NCI-H510A treated with DMSO at 0.1 percent for 48 hours (cell line): ENCODE measurements at places on chromosomes 3 and 15.
A peak's percentile ranks its signal among the peaks of the same experiment; 100 is the strongest.

DNA sequence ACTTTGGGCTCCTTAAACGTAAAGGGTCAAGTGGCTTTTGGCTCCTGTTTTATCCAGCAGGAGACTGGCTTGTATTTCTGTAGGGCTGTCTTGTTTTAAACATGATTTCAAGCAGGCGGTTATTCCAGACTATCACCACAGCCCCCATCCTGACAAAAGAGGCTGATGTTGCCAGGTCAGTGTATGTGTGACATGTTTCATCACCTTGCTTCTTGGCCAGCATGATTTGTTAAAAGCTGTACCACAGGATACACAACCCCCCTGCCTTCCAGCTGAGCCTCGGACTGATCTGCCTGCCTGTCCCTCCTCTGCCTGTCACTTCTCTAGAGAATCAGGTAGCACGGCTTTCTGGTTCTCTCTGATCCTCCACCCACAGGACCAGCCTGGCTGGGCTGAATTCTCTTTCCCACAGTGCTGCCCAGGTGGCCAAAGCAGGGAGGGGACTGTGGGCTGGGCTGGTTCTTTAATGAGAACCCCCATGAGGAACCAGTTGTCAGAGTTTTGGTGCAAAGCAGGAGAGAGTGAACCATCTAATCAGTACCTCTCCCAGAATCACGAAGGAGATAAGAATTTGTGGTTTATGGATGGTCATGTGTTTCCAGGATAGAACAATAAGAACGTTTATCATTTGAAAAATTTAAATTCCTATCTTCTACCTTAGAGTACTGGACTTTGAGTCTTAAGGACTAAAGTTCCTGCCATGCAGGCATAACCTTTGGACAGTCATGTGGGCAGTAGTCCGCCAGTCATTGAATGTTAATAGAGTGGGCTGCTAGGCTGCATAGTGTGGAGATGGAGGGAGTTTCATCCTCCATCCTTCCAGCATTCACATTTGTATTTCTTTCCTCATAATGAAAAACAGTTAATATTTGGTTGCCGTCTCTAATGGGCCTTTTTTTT lies 8.8 kb downstream of the ABHD6 start:
- no peak for DNase-seq

- DNase-seq = no peak
Observed at GRCh38 chr3:55877703-55878102, 390.6 kb upstream of the WNT5A start.

GRCh38 chr3:66518126-66518525 lies 17.3 kb upstream of the LRIG1 start:
- DNase-seq = no peak

GRCh38 chr15:78082743-78083110 lies 5.2 kb upstream of the TBC1D2B start:
- DNase-seq = no peak

GRCh38 chr3:46998121-46998851 lies 18.8 kb downstream of the NBEAL2 start:
- DNase-seq = peak; percentile 24

GRCh38 chr3:142445816-142446254 lies 2.0 kb downstream of the XRN1 start:
- no peak for DNase-seq

DNA sequence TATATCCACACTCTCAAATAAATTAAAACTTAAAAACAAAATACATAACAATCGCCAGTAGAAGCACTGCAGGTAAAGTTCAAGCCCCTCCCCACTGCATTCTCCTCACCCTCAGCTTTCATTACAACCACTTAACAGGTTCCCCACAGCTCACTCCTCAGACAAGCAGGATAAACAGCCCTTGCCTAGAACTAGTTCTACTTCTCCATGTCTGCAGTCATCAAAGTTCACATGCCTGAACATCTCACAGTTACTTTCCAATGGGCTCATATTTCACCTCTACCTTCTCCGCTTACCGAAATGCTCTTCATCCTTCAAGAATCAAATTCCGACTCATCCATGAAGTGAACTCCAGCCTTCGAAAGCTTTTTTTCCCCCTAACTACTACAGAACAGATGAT lies 4.1 kb downstream of the YEATS2 start:
- DNase-seq = peak; percentile 35

- DNase-seq = no peak
Observed at GRCh38 chr15:92361321-92362000, 32.2 kb upstream of the ST8SIA2 start.

DNA sequence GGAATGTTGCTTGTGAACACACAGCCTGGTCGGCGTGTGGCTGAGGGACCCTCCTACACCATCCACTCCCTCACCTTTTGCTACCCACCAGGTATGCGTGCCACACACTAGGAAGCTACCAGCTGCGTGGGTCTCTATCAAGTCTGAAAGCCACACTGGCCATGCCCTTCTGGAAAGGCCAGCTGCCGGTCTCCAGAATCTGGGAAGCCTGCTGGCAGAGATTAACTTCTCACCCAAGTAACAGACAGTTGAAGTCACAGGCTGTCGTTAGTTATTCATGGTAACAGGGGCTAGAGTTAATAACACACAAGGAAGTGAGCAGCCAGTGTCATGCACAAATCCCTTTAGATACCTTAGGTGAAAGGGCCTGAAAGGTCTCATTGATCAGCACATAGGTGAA lies 48.1 kb downstream of the SUSD5 start:
- no peak for DNase-seq

DNA sequence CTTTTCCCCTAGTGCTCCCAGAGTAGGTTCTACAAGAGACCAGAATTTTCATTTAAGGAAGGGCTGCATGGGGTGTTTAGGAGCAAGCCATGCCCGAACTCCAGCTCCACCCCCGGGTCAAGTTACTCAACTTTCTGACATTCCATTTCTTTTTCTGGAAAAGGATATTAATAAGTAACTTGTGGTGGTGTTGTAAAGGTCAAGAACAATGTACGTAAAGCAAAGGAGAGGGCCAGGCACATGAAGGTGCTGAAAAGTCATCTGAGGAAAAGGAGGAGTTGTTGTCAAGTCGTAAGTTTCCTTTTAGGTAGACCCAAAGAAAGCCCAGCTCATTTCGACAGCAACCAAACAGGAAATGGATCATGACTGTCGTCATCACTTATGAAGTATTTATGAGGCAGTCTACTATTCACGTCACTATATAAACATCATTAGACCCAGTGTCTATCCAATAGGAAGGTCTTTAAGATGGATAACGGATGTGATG lies 319.6 kb upstream of the IL12A start:
- no peak for DNase-seq

- no peak for DNase-seq
Observed at GRCh38 chr3:67302489-67302888, 304.4 kb downstream of the KBTBD8 start.

GRCh38 chr15:101122266-101122665 lies 129.6 kb downstream of the CHSY1 start:
- no peak for DNase-seq

DNA sequence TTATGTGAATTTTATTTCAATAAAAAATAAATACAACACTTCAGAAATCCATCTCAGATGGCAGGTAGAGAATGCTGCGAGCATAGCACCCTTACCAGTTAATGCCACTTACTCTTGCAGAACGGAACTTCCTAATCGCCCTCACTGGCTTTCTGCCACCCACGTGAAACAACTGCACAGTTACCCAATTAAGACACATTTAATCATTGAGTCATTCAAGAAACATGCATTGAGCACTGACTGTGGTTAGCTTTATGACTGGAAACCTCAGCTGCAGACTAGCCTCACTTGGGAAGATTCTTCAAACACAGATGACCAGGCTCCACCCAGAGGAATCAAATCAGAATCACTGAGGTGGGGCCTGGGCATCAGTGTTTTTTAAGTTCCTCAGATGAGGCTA lies 5.6 kb upstream of the MFGE8 start:
- DNase-seq = no peak

GRCh38 chr3:163056874-163057497 lies 1560.4 kb downstream of the OTOL1 start:
- DNase-seq = peak; percentile 44

DNA sequence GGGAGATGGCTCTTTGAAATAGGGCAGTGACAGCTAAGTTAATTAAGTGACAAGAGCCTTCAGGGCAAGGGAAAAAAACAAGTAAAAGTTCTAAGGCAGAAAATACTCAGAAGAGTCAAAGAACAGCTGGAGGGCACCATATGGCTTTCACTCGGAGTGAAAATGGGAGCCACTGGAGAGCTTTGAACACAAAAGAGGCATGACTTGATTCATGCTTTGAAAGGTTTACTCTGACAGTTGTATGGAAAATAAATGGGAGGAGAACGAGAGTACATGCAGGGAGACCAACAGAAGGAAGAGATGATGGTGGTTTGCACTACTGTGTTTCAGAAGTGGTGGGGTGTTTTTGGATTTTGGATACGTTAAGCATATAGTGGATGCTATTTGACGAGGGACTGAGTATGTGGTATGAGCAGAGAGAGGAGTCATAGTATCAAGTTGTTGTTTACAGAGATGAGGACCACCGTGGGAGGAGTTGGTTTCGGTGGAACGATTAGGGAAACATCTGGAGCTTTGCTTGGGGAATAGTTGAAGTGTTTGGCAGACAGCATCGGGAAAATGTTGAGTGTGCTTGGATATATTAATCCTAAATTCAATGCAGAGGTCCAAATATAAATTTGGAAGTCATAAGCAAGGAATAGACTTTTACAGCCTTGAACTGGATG lies 411.5 kb downstream of the GABRG3 start:
- no peak for DNase-seq

DNA sequence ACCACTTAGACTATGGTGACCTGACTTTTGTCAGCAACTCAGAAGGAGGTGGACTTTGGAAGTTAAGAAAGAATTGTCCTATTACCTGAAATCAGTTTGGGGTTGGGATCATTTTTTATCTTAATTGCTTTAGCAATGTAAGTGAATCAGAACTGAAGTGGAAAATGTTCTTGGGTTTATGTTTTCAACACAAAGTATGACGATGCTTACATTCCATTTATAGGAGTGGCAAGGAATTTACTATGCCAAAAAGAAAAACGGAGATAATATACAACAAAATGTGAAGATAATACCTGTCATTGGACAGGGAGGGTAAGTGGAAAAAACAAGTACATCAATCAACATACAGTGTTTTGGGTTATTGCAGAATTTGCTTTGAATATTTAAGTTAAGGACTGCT lies 116.1 kb downstream of the PDE8A start:
- DNase-seq = no peak

GRCh38 chr3:39222462-39222861 lies 30.1 kb upstream of the XIRP1 start:
- DNase-seq = no peak

GRCh38 chr3:184443364-184443763 lies 63.5 kb downstream of the CHRD start:
- DNase-seq = no peak

DNA sequence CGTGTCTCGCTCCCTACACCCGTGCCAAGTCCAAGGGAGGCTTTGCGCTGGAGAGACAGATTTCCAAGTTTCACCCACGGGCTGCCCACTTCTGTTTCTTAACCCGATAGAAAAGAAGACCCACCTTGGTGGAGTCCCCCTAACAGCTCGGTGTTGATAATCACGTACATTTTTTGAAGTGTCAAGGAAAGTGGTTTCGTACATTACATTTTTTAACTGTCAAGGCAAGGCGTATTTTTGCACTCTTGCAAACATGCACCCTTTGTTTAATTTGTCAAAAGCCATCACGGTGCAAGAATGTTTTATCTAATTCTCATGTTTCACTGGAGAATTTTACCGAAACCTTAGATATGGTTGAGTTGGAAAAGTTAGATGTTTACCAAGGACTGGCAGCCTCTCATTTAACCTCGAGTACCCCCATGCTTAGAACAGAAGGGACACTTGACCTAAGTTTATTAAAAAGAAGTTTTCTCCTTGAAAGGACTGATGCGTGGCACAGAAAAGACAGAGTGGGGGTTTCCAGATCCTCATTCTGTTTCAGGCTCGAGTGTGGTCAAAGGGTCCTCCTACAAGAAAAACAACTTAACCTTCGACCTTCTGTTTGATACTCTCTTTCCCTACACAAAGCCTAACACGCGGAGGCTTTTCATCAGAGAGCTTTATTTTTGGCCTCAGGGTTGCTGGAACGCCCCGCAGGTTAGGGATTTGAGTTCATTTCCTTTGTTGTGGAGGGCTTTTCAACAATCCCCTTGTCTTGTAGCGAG lies 882 bp downstream of the GXYLT2 start:
- no peak for DNase-seq

DNA sequence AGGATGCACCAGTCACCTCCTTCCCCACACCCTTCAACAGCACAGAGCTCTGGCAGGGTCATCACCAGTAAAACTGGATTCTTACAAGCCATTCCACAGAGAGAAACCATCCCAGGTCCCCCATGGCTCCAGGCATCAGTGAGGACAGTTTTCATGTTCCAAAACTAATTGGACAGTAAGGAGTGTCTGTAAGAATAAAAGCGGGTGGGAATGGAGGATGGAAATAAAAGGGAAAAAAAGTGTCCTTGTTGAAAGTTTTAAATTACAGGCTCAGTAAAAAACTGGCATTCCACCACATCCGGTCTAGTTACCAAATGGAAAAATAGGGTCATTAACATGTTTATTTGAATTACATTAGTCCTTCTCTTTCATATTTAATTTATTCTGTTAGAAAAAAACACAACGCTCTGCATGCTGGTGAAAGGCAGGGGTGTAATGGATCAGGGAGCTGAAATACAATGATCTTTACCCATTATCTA lies 117.4 kb downstream of the TIGIT start:
- DNase-seq = no peak

DNA sequence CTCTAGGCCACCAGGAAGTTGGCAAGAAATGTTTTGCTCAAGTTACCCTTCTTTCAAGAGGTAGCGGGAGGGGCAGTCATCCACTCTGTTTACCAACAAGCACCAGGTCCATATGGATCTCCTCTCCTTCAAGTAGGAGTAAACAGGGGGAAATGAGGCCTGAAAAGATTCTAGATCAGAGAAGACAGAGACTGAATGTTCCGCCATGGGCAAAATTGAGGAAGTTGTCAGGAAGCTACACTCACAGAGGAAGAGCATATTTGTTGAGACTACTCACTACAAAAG lies 81.6 kb downstream of the KLF15 start:
- DNase-seq = no peak

DNA sequence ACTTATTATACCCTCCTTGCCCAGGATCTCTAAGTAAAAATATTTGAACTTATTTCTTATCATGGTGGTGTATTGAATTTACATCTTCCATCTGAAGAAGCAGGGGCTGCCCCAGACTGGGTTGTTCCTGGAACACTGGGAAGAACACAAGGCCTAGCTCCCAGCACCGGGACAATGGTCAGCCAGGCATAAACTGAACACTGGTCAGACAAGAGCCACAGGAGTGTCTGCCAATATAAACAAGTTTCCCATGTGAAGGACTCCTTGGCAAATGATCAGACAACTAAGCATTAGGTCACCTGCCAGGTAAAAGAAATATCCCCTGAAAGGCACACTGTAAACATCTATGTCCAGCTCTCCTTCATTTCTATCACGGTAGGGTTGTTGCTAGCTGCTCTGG lies 172.4 kb downstream of the ATP8B4 start:
- DNase-seq = peak; percentile 23

- DNase-seq = no peak
Observed at GRCh38 chr3:73319179-73319769, 257.8 kb downstream of the EBLN2 start.
